NCI-H1436 treated with DMSO at 0.1 percent for 48 hours (cell line): ENCODE measurements at places on chromosomes 1 and 21.

- peak; percentile 59 for DNase-seq
These were observed at the start of gene RGS16 for GRCh38 chr1:182604175-182605164. Gene RGS16, minus strand, starts transcription at chr1:182604389. Its CDS starts 130 bp downstream, at chr1:182604259.

GRCh38 chr1:150372580-150372979 is 8.6 kb downstream of the RPRD2 start:
- no peak for DNase-seq

GRCh38 chr21:38984982-38985567 is 179.3 kb downstream of the ETS2 start:
- DNase-seq: no peak

DNA sequence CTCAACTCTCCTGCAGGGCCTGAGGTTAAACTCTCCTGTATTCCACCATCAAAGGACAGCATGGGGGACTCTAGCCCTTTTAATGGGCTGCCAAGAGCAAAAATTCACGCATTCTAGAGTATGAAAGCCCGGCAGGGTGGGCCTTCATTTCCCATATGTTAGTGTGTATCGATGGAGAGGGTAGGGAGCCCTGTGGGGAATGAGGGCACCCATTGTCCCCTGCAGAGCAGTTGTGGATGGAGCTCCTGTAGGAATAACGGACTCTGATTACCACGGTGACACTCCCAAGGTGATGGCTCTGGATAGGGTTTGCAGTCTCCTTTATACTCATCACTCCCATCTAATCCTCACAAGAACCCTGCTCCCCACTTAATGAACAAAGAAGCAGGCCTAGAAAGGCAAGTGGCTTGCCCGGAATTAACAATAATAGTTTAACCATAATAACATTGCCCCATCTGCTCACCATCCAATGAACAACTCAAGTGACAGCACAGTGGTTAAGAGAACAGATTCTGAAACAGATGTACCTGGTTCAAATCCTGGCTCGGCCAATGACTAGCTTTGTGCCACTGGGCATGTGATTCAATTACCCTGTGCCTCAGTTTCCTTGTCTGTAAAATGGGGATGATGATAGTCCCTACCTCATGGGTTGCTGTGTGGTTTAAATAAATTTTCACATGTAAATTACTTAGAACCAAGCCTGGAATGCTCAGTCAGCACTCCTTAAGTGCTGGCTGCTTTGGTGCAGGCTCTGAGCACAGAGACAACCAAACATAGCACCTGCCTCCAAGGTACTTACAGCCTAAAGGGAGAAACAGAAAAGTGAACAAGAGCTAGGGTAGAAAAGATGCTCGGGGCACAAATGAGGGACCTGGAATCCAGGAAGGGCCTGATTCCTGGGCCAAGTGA is 29.0 kb downstream of the HIVEP3 start:
- no peak for DNase-seq

GRCh38 chr1:216183007-216183406 is 240.2 kb downstream of the USH2A start:
- no peak for DNase-seq

GRCh38 chr1:23617084-23617521 is 57.8 kb upstream of the ID3 start:
- DNase-seq: no peak

DNA sequence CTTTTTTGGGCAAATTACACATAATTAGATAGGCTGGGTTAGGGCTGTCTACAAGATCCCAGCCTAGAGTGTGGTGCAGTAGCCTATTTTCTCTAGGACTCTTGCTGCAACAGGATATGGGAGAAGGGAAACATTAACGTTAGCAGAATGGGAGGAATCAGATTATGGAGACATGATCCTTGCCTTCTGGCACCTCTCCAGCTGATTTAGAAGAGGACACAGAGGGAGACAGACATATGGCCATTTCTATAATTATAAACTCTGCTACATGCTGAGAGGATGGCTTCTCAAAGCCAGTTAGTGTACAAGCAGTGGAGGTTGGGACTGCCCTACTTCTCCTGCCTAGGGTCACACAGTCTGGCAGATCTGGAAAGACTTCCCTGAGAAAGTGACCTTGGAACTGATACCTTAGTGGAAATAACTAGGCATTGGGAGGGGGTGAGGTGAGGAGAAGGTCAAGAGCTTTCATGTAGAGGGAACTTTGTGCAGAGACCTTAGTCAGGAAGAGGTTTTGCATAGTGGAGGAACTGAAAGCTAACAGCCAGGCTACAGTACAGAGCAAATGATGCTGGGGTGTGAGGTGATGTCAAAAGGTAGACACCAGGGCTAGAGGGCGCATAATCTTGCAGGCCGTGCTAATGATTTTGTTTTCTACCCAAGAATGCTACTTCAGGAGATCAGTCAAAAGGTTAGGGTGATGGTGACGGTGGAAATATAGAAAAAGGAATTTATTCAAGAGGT is 1.2 kb upstream of the CD1D start:
- no peak for DNase-seq

GRCh38 chr1:61192663-61193330 is 110.4 kb downstream of the NFIA start:
- DNase-seq: no peak

DNA sequence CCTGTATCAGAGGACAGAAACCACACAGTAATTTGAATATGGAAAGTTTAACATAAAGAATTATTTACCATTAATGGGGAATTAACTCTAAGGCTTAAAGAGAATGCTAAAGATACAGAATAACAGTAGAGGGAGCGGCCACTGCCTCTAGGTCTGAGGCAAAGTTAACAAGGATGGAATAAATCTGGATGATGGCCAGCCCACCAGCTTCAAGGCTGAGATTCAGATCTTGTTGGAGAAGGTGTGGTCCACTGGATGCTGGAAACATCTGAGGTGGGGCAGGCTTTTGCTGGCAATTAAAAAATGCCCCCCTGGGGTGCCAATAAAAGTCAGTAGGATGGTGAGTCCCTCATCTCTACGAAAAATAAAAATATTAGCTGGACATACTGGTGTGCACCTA is 29.4 kb downstream of the ZMYM4 start:
- DNase-seq: no peak

- no peak for DNase-seq
These were observed 160.5 kb upstream of the CACYBP start for GRCh38 chr1:174839211-174839610.

DNA sequence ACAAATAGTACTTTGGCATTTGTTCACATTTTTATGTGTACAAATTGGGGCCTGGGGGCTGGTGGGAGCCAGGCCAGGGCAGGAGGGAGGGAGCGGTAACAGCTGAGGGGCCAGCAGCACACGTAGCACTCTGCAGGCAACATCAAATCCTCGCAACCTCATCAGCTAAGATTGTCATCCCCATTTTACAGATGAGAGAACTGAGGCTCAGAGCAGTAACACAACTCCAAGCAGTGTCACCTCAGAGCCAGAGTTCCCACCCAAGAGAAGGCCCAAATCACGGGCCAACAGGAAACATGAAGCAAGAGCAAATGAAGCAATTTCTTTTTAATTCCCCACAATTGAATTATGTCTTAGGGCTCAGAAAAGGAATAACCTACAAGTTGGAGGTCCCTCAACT is 14.1 kb downstream of the IFFO2 start:
- DNase-seq: no peak

GRCh38 chr1:185593271-185593670 is 140.9 kb upstream of the HMCN1 start:
- DNase-seq: no peak

DNA sequence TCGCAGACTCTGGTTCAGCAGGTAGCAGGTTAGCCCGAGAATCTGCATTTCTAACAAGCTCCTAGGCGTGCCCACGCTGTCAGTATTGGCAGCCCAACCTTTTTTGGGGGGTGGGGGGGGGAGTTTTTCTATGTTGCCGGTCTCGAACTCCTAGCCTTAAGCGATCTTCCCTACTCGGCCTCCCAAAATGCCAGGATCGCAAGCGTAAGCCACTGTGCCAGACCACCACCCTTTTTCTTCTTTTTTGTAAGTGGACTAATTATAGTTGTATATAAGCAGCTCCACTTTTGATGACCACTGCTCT is 480 bp upstream of the MIS18A start:
- DNase-seq: no peak

DNA sequence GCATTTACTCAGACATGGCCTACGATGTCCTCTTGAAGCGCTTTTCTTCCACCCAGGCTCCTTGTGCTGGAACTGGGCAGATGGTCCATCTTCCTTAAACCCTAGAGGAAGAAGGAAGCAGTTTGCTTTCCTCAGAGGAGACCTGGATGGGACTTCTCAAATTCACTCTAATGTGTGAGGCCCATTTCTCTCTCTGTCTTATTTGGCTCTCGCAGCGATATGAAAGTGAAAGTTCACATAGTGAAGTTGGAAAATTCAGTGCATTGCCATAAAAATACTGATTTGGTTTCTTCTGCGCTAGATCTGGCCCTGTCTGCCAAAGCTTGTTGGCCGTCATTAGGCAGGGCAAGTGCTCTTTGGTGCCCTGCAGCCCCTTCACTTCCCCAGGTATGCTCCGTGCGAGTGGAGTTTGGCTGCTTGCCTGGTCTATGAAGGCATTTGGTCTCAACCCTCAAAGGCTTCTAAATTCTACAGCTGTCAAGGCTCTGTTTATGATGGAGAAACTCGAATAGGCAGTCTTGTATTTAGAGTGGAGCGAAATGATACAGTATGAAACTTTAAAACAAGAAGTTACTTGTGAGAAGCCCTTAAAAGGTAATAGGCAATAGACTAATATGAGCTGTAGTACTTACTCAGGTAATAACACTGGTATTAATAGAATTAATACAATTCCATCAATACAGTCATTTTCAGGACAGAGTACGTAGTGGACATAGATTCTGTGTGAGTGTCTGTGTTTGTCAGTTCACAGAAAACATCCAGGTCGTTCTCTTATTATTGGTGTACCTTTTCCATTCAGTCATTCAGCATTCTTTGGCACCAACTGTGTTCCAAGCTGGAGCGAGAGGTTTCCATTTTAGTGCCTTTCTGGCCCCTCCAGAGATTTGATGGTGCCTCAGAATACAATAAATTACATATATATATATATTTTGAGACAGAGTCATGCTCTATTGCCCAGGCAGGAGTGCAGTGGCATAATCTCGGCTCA is 20.5 kb downstream of the SZRD1 start:
- DNase-seq: no peak

- no peak for DNase-seq
These were observed 12.5 kb downstream of the MX1 start for GRCh38 chr21:41438425-41439113.

GRCh38 chr1:109932679-109933078 is 22.0 kb downstream of the CSF1 start:
- no peak for DNase-seq

DNA sequence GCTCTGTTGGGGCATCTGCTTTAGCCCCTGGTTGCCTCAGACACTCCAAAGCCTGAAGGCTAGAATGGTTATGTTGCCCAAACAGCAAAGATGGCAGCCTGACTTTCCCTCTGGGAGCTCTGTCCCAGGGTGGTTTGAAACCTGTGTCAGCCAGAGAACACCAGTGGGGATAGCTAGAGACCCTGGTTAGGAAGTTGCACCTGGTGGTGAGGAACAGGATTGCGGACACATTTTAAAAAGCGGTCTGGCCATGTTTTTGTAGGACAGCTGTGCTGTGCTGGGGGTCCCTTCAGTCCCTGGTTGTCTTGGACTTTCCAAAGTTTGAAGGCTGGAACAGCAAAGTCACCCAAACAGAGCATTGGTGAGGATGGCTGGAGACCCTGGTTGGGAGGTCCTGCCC is 87.8 kb downstream of the DNM3 start:
- no peak for DNase-seq

- no peak for DNase-seq
These were observed 76.5 kb downstream of the BCAR3 start for GRCh38 chr1:93605026-93605568.

DNA sequence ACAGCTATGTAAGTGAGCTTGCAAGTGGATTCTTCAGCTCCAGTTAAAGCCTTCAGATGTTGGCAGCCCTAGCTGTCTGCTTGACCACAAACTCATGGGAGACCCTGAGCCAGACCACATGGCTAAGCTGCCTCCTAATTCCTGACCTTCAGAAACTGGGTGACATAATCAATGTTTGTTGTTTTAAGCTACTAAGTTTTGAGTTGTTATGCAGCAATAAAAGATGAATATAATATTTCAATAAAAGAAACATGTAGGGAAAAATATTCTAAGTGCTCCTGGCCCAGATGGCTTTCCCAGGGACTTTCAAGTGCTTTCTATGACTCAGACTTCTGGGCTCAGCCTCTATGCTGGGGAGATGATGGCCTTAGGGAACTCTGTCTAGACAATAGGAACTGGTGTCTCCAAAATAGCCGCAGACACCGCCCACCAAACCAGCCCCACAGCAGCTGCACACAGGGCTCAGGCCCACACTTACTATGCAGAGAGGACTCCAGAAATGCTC is 20.3 kb upstream of the AZIN2 start:
- DNase-seq: no peak

GRCh38 chr1:108016451-108016920 is 51.5 kb upstream of the VAV3 start:
- no peak for DNase-seq

- DNase-seq: no peak
These were observed 29.9 kb downstream of the LAMC2 start for GRCh38 chr1:183215936-183216335.

DNA sequence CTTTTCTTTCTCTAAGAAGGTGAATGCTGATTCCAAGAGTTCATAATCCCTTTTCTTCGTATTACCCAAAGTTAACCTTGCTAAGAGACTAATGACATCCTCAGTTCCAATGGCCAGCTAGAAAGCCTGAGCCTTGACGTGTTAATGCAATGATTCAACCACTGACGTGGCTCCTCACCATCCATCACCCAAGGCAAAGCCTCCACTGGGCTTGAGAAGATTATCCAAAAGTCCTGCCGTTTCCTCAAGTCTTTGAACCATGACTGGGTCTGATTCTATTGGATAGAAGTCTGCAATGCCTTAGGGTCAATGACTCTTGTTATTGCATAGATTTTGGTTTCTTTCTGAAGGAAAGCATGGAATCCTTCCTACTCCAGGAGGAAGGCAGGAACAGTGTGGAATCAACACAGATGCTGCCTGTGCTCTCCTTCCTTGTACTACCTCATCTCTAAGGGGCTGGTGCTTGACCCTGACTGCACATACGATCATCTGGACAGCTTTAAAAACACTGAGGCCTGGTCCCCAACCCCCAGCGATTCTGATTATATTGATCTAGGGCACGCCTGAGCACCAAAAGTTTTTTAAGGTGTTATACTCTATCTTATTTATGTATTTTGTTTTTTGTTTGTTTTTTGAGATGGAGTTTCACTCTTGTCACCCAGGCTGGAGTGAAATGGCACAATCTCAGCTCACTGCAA is 69.3 kb upstream of the ANGPTL1 start:
- DNase-seq: no peak

GRCh38 chr1:151723726-151724370 is 2.5 kb downstream of the RIIAD1 start:
- no peak for DNase-seq

DNA sequence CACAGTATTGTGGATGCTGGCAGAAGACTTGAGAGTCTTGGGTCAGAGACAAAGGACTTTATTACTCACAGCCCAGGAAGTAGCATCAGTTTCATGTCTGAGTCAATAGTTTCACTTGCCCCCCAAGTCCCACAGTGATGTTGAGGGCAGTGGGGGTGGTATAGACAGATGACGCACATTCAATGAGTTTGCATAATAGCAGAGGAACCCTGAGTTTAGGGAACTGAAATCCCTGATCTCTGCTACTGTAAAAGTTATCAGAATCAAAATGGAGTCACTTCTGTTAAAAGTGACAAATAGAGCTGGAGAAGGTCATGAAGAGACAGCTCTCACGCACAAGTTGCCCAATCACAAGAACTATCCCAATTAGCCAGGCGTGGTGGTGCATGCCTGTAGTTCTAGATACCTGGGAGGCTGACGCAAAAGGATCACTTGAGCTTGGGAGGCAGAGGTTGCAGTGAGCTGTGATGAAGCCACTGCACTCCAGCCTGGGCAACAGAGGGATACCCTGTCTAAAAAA is 11.5 kb upstream of the HCRTR1 start:
- no peak for DNase-seq

- DNase-seq: no peak
These were observed 49.0 kb upstream of the NR5A2 start for GRCh38 chr1:199978408-199978940.
